NCI-H1694 treated with DMSO at 0.1 percent for 48 hours (cell line): ENCODE measurements at places on chromosomes 11 and 22.

DNA sequence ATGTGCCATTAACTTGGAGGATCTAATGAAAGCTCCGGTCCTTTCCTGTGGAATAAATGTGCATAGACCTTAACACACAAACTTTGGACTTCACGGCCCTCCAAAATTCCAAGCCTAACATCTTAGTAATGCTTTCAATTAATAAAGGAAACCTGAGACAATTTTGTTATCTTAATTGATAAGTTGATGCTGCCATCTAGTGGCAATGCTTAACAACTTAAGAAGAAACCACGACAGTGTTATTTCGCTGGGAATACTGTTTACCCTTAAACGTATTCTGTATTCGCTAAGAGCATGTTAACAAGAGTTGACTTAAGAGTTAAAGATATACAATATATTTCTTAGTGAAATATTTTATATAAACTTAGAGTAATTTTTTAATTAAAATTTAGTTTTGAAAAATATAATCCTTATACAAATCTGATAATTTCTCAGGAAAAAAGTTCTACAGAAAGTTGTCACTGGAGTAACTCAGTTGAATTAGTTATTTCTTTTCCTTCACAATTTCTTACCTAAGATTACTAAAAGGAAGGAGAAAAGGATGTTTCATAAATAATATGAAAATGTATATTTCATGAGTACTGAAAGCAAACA is 35.0 kb upstream of the OR9G4 start:
- peak; percentile 5 for DNase-seq

DNA sequence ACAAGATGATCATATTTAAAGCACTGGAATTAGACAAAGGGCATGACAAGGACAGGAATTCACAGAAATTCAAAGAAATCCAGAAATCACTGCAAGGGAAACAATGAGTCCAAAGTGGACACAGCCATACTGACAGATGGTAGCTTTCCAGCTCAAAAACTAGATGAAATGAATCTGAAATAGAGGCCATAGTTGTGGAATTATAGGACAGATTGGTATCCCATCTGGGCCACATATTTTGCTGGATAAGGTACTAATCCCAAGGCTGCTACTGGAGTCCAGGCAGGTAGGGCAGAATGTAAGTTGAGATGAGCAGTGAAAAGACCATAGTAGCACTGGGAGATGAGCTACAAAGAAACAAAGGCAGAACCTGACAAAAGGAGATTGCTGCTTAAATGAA is 258.3 kb upstream of the ANO3 start:
- no peak for DNase-seq

DNA sequence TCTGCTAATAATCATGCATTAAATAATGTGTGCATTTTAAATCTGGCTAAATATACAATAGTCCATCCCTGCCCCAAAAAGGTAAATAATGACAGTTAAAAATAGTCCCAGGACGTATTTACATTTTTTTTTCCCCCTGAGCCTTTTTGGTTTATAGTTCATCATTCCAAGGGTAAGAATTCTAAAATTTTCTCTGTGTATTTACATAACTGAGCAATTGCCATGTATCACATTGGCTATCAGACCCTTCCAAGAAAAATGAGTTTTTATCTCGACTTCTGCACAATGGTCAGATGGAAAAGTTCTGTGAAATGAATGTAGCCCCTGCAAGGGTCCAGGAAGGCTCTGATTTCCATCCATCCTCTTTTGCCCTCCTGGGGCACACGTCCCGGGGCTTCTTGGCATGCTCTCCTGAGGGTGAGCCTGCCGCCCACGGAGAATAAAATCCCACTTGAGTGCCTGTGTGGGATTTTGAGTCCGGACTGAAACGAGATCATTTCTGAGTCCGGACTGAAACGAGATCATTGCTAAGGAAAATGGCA is 94.1 kb upstream of the ANO1 start:
- no peak for DNase-seq

- DNase-seq = no peak
Observed at GRCh38 chr11:130109386-130109785, 39.7 kb downstream of the APLP2 start.

DNA sequence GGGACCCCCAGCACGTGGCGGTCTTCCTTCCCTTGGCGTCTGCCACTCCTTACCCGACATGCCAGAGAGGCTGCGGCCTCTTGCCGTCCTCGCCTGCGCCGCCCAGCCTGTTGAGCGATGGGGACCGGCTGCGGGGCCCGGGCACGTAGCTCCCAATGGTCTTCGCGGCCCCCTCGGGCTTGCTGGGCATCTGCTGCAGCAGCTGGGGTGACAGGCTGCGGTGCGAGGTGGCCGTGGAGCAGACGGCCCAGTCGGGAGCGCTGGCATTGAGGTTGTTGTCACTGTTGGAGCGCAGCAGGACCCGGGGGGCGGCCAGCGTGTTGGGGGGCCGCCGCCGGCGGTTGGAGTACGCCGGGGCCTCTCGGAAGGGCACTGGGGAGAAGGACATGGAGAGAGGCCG is 422.0 kb downstream of the CTTN start:
- DNase-seq = no peak

GRCh38 chr11:134266841-134267251 is 9.3 kb upstream of the GLB1L3 start:
- DNase-seq = no peak

DNA sequence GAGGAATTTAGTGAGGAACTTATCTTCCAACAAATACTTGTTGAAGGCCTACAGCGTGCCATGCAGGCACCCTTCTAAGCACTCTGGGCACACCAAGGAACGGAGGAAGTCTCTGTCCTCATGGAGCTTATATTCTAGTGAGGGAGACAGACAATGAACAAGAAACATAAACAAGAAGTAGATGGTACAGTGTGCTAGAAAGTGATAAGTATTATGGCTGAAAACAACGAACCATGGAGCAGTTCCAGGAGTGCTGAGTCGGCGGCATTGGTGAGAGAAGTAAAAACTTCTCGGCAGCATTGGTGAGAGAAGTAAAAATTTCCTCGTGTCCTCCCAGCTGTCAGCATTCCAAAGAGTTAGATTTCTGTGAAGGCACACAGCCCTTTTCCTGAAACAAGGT is 53.2 kb downstream of the FAM76B start:
- DNase-seq = no peak

- peak; percentile 17 for DNase-seq
Observed at GRCh38 chr11:69088676-69089146, 40.0 kb downstream of the TPCN2 start.
